ENCODE measurements at places on chromosomes 13 and 19. TPM values are rescaled to one million over a fixed set of nuclear protein-coding genes. Genes with fewer than 3 reads are reported as not detected.

The CD209 gene
- 0.46 TPM for polyA plus RNA-seq

The LILRB3 gene
- polyA plus RNA-seq = 24.6 TPM

The ZNF98 gene
- polyA plus RNA-seq = not detected

The ZNF888 gene
- polyA plus RNA-seq = 2.0 TPM

The ZNF723 gene
- polyA plus RNA-seq = not detected

The PSG11 gene
- not detected for polyA plus RNA-seq

The DGKH gene
- 0.65 TPM for polyA plus RNA-seq

The CEACAM1 gene
- polyA plus RNA-seq = 2.6 TPM

The CFAP97D2 gene
- not detected for polyA plus RNA-seq

The ZNF540 gene
- 3.8 TPM for polyA plus RNA-seq

The SHISA7 gene
- polyA plus RNA-seq = not detected
